Globus pallidus (tissue), 1 donor: ENCODE measurements at places on chromosomes 13 and 19.

- DNase-seq, result no peak
Measured at GRCh38 chr19:6540918-6541689, 10.3 kb downstream of the TNFSF9 start.

- DNase-seq, result no peak
Measured at GRCh38 chr19:55437410-55437809, 5.7 kb downstream of the SHISA7 start.

DNA sequence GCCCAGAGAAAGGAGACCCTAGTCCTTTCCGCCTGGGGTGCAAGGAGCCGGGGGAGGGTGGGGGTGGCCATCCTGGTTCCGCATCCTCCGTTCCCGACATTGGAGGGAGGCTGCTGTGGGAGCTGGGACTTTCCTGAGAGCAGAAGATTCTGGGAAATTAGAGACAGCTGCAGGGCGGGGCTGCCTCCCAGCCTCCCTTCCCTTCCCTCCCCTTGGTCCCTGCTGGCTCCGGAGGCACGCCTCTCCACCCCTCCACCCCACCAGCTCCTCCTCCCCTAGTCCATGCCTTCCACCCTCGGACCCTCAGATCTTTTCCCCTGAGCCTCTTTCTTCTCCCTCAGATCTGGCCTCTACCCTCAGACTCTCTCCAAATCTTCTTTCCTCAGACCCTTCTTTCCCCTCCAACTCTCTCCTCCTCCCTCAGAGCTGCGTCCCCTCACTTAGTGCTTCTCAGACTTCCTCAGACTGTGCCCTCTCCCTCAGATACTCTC, 3.1 kb upstream of the BCL3 start:
- DNase-seq, result no peak

DNA sequence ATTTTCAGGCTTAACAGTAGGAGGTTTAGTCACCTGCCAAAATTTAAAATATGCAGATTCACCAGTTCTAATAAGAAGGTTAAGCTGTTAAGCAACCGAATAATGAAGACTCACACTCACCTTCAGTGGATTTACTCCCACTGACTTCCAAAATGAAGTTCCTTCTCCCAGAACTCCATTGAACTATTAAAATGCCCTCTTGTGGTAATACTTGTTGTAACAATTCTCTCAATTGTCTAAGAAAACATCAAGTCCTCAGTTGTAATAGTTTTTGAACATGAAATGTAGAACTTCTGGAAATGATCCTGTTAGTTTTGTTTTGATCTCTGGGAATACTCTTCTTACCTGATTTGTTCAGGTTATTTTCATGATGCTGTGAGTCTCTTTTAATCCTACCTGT, 522.0 kb upstream of the ATXN8OS start:
- DNase-seq, result no peak

DNA sequence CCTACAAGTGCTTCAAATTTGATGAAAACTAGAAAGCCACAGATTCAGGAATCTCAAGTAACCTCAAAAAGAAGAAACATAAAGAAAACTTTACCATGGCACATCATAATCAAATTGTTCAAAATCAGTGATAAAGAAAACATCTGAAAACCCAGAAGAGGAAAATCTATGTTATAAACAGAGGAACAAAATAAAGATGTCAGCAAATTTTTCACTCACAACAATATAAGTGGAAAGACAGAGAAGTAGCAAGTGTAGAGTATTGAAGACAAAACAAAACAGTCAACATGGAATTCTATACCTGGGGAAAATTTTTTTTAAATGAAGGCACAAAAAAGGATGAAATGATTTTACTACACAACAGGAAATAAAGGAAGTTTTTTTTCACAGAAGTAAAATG, 470.9 kb downstream of the DACH1 start:
- DNase-seq, result no peak

DNA sequence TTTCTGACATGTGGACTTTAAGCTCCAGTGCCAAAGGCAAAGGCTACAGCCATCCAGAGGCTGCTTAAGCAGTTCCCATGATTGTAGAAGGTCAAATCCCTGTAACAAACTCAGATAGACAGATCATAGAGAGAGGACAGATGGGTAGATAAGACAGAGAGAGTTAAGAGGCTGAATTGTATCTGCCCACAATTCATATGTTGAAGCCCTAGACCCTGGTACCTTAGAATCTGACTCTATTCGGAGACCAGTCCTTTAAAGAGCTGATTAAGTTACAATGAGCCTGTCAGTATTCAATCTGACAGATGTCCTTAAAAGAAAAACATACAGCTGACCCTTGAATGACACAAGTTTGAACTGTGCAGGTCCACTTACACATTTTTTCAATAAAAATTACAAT, 115.2 kb downstream of the RAP2A start:
- DNase-seq, result no peak

- no peak for DNase-seq
Measured at GRCh38 chr19:2250766-2251105, 1.6 kb downstream of the AMH start.

- no peak for DNase-seq
Measured at GRCh38 chr13:68168448-68168847, 938.3 kb upstream of the PCDH9 start.

- no peak for DNase-seq
Measured at GRCh38 chr13:112150352-112150751, 83.4 kb downstream of the SOX1 start.

DNA sequence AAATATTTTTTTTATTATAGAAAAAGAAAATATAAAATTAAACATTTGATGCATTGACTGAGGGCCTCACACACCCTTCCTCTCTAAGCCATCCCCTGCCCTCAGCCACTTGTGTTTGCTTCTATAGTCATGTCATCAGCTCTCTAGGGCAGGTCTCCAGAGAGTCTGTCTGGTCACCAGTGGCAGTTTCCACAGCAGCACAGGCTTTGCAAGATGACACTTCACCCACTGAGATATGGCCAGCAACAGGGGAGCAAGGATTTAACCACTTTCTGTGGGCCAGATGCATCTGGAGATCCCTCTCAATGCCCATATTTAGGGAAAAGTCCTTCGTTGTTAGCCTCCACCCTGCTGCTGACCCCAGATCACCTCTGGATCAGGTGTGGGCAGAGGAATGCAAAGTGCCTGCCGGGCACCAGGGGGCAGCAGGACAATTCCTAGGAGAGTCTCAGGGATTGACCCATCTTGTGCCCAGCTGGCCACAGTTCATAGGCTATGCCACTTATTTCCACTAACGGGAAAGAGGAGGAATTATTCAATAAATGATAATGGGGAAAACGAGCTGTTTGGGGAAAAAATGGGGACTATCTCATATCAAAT, 4.8 kb downstream of the ABCC4 start:
- DNase-seq, result no peak
